ENCODE measurements at places on chromosomes 4 and X.

DNA sequence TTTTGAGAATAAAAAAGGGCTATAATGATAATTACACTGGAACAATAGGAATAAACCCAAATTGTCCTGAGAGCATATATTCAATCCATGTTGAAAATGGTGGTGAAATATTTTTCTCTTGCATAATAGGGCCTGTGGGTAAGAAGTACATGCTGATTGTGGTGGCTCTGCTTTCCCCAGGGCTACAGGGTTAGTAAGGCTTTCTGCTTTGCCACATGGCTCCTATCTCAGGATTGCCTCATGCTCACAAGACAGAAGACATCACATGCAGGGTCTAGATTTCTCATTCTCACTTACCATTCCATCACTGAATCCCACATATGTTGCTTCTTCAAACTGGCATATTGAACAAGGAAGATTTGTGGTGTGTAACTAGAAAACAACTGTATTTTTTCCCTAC lies 12.4 kb upstream of the VEGFC start:
- DNase-seq: no peak

- DNase-seq: no peak
Measured at GRCh38 chrX:131693359-131693758, 149.5 kb downstream of the OR13H1 start.

DNA sequence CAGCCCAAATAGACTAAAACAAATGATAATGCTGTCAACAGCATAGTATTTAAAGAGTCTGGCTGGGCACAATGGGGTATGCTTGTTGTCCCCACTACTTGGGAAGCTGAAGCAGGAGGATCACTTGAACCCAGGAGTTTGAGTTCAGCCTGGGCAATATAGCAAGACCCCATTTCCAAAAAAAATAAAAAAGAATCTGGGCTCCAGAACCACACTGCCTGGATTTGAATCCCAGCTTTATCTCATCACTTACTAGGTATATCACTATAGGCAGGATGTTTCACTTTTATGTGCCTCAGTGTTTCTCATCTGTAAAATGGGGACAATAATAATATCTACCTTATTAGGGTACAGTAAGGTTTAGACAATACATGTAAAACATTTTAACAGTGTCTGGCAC lies 5.3 kb upstream of the G3BP2 start:
- DNase-seq: no peak

DNA sequence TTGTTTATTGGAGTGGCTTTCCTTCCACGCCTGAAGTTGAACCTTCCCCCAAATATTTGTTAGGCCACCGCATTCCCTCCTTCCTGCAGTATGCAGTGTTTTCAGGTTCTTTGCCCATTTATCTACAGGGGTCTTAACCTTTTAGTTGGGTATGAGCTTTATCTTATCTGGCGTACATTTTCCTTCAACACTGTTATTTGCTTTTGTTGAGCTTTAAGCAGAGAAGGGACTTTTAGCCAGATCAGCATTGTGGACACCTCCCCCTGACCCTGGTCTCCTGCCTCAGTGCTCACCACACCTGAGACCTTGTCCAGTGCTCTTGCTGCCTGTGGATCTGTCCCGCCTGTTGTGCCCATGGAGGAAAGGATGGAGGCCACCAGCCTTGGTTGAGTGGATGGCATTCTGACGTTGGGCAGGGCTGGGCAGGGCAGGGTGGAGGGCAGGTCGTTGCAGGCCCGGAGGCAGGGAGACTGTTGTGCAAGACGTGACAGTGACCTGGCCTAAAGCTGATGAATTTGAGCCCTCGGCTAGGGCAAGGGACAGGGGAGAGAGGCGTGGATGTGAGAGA lies 998 bp upstream of the DUSP9 start:
- DNase-seq: peak; percentile 46

DNA sequence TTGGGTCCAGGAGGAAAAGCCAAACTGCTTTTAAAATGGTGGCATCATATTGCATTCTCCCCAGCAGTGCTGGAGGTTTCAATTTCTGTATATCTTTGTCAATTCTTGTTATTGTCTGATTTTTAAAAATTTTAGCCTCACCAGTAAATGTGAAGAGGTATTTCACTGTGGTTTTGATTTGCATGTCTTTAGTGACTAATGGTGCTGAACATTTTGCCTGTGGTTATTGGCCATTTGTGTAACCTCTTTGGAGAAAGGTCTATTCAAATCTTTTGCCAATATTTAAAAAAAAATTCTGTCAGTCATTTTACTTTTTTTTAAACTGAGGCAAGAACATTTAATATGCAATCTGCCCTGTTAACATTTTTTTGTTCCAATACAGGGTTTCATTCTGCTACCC lies 322.1 kb downstream of the TLL1 start:
- DNase-seq: no peak

DNA sequence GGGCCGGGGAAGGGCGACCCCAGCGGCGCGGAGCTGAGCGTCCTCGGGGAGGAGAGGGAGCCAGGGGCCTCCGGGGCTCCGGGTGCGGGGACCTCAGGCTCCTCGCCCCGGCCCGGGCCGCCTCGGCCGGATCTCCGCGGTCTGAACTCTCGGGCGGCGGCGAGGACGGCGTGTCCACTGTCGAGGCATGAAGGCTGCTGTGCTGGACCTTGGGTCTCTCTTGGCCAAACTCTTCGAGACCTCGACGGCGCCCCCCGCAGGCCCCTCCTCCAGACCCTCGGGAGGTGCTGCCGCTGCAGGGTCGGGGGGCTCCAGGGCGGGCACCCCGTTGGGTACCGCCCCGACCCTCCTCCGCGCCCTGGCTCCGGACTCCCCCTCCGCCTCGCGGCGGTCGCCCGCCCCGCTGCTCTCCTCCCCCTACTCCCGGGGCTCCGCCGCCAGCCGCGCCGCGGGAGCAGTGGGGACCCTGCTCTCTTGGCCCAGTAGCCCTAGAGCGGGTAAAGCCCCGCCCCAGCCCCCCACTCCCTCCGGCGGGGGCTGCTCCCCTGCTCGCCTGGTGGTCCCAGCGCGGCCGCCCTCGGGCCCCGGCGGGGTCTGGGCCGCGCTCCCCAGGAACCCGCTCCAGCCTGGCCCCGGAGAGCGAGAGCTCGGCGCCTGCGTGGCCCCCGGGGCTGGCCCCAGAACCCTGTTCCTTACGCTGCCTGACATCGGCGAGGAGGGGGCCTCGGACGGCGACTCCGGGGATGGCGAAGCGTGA lies 564 bp downstream of the FAM149A start:
- no peak for DNase-seq

GRCh38 chrX:13265549-13266132 lies 54.2 kb downstream of the ATXN3L start:
- DNase-seq: no peak

- DNase-seq: no peak
Measured at GRCh38 chr4:91620952-91621351, 682.8 kb upstream of the GRID2 start.

DNA sequence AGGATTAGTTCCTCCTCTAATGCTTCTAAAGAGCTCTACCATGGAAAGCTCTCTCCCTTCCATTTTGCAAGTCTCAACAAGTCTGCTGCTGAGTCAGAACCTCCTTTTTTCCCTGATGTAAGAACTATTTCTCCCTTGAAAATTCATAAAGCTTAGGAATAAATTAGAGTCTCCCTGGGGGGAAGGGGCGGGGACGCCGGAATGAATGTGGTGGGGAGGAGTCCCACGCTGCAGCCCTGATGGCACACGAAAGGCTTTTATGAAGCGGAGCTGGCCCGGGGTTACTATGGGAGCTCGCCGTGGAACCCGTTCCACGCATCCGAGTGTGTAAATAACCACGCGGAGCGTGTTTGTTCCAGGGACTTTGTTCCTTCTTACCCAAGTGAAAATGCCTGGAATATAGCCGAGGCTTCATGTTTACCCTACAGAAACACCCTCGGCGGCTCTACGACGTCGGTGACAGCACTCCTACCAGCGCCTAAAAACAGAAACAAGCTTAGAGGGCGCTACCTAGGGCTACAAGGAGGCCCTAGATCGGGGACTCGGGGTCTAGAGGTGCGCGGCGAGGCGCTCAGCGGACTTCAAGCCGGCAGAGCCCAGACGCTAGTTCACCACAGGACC lies 923 bp upstream of the CPEB2 start:
- DNase-seq: peak; percentile 80

DNA sequence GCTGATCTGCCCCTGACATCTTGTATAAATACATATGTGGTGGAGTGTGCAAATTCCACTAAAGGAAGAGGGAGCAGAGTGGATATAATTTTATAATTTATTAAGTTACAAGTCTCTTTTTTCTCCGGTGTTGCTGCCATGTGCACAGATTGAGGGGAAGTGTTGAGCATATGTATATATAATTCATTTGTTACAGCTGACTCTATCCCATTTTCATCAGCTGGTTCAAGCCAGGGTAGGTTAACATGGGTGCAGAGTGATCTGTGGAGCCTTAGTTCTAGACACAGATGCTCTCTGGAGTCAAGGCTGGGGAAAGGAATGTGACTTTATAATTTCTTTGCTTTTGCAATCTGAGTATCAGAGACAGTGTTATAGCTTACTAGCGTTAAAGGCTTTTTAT lies 103.5 kb downstream of the WWC2 start:
- DNase-seq: no peak

DNA sequence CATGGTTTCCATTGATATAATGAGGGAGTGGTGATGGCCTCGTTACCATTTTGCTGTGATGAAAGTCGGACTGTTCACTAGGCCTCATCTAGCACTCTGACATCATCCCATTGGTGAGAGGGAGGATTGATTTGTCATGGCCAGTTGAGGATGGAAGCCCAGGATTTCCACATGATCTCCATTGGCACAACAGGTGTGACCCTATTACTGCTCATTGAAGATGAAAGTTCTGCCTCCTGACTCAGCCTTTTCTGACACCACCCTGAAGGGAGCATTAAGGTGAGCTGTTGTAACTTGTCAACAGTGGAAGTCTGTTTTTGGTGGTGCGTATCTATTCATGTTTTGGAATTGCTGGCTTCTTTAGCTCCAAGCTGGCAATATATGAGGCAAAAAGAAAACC lies 144.2 kb downstream of the PABPC4L start:
- DNase-seq: no peak

DNA sequence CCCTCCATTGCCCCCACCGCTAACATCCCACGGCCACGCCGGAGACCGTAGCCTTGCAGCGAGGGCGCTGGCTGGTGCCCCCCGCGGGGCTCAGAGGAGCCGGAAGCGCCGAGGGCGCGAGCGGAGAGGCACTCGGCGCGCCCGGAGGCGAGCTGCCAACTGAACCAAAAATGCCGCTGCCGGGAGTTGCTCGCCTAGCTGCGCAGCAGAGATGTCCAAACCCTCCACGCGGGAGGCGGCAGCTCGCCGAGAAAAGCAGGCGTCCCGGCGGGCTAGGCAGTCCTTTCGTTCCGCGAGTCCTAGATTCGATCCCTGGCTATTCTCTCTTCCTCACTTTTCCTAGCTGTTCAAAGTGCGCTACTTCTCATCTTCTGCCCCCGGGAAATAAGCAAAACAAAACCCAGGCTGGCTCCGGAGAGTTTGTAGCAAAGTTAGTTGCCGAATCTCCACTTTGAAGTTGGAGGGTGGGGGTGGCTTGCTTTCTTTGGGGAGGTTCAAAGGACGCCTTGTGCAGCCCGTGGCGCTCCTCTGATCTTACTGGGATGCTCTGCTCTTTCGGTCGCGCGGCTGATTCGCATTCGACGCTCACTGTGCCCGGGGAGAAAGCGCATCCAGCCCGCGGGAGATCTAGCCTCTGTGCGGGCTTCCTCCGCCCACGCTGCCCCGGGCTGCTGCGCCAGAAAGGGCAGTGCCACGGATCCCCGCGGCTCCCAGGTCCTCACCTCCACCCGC lies 723 bp downstream of the NKX6-1 start:
- DNase-seq: no peak

- no peak for DNase-seq
Measured at GRCh38 chr4:184262901-184263300, 45.2 kb upstream of the ENPP6 start.

GRCh38 chrX:51860679-51861078 lies 32.7 kb upstream of the MAGED1 start:
- DNase-seq: no peak

DNA sequence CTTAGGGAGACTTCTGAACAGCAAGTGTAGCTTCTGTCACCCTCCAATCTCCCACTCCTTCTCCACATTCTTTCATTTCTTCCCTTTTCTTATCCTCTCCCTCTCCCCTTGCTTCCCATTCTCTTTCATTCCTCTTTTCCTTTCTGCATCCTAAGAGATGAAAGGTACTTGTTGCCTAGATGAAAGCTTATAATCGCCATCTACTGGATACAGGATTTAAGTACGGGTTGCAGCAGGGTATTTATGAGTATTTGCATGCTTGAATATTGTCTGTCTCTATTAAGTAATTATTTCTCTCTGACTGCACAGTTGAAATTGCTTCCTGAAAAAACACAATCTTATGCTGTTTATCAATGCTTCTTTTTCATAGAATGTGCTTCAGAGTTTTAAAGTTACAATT lies 174.0 kb upstream of the TENT5D start:
- DNase-seq: no peak

GRCh38 chr4:118797558-118798142 lies 38.3 kb downstream of the SEC24D start:
- DNase-seq: no peak

GRCh38 chrX:121128925-121129877 lies 81.8 kb downstream of the GLUD2 start:
- DNase-seq: no peak

DNA sequence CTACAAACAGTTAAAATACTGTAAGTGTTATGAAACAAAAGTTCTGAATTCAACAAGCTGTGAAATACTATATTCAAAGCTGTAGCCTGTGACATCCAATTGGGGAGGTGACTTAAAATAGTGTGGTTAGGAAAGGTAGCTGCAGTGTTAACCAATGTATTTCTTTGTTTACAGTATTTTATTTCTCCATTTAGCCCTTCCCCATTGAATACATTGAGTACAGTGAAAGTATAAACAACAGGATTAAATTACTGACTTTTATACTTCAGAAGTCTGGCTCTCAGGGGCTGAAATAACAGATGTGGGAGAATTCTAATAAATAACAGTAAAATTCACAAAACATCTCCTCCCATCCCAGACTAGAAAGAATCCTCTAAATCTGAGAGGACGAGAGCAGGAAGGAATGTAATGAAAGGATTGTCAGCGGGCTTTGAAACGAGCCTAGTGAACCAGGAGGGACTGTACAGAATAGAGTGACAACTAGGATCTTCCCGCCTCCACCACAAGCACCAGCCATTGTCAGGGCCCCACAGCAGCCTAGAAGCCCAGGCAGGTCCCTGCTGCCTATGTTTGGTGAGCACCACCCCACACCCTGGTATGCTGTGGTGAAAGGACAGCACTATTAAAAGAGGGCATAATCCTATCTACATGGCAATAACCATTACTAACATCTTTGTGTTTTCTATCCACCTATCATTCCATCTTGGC lies 73.7 kb downstream of the SPCS3 start:
- DNase-seq: no peak
